Substantia nigra (tissue), 51 donors: ENCODE measurements at places on chromosomes 7 and 10.

GRCh38 chr7:133419041-133419440 lies 166.2 kb downstream of the EXOC4 start:
- no peak for DNase-seq

DNA sequence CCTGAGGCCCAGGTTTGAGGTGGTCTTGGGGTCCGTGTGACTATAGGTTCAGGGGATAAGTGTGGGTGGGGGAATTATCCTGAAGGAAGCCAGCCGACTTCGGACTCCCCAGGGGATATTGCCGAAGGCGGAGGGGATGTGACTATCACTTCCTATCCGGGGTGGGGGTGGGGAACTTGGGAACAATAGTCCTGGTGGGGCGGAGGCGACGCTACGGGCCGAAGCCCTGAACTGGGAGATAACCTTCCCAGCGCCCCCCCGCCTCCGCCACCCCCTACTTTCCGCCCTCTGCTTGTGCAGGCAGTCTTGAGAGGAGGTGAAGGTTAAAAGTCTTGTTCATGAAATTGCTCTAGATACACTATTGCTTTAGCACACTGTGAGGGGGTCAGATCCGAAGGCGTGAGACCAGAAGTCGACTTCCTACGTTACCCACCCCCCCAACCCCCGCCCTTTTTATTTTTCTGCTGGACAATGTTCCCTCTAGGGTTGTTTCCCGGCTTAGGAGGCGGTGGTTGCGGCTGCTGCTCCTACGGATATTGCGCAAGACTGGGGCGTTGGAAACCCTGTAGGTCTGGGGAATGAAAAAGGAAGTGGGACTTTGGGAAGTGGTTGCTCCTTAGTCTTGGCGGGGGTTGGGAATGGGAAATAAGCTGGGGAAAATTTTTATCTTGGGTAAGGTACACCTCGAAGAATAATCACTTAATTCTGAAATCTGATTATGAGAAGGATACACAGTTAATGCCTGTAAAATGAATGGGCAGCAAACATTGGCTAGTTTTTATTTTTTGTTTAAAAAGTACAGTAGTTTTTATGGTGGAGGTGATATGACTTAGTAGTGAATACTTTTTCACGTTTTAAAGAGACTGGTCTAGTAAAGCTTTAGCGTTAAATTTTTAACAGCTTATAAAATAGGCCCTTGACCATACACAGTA lies 1.5 kb downstream of the PTPN12 start:
- no peak for DNase-seq

GRCh38 chr7:97971120-97971989 lies 18.6 kb downstream of the OCM2 start:
- no peak for DNase-seq

DNA sequence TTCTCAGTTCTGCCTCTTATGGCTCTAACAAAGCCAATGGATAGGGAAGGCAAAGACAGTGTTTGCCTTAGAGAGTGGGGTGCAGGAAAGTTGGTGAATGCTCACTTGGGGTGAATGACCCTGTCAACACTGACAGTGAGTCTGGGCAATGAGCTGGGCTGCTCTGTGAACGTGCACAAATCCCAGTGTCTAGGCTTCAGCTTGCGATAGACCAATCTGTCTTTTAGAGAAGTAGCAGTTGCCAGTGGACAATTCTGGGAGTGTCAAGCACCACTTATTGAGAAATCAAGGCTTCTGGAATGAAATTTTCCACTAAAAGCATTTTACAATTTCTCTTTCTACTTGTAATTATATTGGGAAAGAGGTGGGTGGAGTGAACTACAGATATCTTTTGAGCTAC lies 141.4 kb downstream of the HERPUD2 start:
- DNase-seq: no peak

- no peak for DNase-seq
Observed at GRCh38 chr10:78619115-78619851, 449.5 kb upstream of the ZMIZ1 start.
